ENCODE measurements at places on chromosomes 5 and 9.

DNA sequence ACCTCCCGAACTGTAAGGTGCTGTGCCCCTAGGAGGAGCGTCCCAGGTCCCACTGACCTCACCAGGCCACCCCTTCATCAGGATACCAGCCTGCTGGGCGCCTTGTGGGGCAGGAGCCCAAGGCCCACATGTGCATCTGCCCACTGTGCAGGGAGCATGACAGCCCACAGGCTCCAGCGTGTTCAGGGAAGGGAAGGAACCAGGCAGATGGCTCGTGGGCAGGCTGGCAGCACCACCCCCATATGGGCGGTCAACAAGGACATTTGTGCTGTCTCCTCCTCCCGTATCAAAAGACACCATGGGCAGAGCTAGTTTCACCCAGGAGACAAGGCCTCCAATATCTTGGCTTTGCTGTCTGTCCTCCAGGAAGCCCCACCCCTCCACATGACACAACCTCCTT, 85.5 kb upstream of the PPP1R26 start:
- DNase-seq, result no peak

GRCh38 chr5:97494465-97494864, 311.4 kb upstream of the RIOK2 start:
- DNase-seq, result no peak

DNA sequence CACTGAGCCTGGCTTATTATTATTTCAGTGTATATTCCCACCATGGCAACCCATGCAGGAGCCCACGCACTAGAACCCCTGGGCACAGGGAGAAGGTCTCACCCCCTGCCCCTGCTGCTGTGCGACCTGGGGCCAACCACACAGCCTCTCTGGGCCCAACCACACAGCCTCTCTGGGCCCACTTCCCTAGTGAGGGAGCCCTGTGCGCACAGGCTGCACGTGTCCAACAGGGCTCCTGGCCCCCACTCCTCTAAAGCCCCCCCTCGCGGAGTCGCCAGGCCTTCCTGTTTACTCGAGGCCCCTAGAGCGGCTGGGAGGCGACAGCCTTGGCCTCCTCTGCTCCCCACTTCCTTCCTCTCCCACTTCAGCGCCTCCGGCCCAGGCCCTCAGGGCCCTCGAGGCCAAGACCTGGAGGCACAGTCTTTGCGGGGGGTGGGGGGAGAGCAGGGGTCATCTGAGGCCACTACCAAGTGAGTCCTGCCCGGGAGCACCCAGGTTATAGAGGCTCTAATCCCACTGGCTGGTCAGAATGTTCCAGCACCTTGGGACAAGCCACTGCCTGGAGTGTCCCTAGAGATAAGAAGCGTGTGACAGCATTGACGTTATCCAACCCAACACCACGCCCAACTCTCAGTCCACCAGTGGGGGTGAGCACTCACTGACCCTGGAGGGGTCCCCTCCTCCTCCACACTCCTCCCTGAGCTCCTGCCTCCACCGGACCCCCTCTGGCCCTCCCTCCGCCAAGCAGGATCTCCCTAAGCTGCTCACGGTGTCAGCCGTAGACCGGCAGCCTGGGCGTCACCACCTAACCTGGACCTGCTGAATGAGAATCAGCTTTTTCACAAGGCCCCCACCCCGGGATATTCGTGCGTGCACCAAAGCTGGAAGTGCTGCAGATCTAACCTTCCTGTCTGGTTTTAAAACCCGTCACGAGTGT, 7.9 kb upstream of the ENG start:
- DNase-seq, result no peak

DNA sequence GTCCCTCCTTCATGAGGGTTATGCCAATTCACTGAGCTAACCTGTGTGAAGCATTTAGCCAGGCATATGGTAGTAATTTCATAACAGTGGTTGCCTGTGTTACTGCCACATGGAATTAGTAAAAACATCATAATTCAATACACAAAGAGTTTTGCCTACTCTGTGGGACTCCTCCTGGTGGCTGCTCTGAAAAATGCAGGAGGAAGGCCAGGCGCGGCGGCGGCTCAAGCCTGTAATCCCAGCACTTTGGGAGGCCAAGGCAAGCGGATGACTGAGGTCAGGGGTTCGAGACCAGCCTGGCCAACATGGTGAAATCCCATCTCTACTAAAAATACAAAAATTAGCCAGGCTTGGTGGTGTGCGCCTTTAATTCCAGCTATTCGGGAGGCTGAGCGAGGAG, 547.3 kb downstream of the CDK5RAP2 start:
- DNase-seq, result no peak

- no peak for DNase-seq
Observed at GRCh38 chr5:142537938-142538337, 148.0 kb downstream of the FGF1 start.
